ENCODE measurements at places on chromosomes 16 and 17.

- DNase-seq, result no peak
Observed at GRCh38 chr17:40859536-40859935, 7.5 kb downstream of the KRT12 start.

DNA sequence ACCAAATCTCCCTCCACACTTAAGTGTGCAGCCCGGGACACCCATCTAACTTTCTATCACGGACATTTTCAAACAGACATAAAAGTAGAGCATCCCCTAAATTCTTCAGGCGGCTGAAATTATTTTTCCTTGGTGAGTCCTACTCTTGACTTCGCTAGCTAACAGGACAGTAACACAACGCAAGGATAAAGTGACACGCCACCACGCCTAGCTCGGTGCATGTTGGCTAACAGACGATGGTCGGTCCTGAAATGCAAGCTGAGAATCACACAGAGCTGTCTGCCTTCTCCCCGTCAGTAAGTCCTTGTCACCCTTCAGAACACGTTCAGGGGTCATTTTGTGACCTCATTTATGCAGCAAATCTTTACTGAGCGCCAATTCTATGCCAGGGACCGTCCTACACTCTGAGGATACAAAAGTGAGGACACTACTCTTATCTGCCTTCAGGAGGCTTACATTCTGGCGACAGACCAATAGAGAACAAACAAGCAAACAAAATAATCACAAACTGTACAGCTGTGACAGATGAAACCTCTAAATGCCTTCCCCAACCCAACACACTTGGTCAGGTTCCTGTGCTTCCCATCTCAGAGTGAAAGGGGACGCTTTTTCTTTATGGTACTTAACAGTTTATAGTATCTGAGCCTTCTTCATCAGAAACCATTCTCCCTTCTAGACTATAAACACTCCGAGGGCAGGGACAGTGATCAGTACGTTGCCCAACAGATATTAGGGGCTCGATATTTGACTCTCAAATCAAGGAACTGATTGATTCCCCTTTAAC is 1.3 kb downstream of the NTAN1 start:
- DNase-seq, result no peak

GRCh38 chr16:76195056-76195455 is 82.1 kb upstream of the CNTNAP4 start:
- DNase-seq, result no peak

DNA sequence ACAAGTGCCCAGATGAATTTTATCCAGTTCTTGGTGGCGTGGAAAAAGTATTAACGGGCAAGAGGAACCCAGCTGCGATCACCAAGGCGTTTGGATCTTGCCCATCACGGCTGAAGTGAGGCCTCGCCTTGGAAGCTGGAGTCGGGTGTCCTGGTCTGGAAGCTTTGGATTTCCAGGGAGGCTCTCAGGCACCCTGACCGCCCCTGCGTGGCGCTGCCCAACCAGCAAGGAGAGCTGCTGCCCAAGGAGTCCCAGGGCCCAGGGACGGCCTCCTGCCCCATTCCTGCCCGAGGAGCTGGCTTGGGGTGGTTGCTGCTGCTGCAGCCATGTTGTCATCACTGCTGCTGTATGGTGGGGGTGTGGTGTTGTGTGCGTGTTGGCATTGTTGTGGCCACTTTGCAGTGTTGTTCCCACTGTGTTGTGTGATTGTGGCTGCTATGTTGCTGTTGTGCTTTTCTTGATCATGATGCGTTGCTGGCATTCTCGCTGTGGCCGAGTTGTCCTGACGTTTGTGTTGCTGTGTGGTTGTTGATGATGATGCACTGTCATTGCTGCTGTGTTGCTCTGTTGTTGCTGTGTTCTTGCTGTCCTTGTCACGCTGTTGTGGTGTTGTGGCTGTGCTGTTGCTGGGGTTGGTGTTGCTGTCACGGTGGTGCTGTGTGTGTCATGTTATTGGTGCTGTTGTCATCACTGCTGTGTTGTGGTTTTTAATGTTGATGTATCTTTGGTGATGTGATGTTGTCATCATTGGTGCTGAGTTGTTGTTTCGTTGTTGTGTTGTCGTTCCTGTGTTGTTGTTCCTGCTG is 318.8 kb downstream of the C16orf95 start:
- DNase-seq, result no peak

DNA sequence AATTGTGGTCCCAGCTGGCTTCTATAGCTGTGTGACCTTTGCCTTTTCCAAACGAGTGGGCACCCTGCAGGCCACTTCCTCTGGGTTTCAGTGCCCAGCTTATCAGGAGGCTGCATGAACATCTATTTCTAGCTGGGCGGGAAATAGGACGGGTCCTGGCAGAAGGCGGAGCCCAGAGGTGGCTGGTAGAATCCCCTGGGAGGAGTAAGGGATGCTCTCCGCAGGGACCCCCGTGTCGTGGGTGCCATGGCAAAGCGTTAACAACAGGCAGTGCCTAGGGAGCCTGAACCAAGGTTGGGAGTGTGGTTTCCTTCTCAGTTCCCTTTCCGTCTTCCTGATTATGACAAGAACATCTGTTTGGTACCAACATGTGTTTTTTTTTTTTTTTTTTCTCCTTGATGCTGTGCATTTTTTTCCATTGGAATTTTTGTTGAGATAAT is 58.2 kb downstream of the PLCG2 start:
- DNase-seq, result no peak

DNA sequence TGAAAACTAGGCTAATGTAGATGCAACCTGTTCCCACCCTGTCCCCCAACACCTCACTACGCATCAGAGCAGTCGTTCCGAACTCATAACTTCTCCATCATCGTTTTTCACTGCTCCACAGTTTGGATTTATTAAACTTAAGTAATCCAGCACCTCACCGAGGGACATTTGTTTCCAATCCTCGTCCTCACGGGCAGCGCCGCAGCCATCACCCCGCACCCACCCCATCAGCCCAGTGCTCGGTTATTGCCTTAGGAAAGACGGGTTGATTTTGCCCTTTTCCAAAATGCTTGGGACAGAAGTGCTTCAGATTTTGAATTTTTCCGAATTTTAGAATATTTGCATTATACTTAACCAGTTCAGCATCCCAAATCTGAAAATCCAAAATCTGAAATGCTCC is 71.0 kb upstream of the DOC2B start:
- no peak for DNase-seq

DNA sequence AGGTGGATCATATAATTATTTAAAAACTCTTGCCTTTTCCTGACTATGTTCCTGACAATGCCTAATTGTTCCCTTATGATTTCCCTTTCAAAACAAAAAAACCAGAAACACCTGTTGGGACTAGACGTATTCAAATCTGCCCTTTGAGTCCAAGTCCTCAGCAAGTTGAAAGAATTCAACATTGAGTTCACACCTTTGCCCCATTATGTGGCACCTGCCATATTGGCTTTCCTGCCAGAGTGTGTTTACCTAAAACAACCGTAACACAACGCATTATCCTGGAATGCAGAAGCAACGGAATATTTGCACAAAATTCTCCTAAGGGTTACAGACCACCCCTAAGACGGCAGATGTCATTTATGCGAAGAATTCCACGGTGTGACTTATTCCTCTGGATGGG is 105.9 kb downstream of the ZFHX3 start:
- no peak for DNase-seq

DNA sequence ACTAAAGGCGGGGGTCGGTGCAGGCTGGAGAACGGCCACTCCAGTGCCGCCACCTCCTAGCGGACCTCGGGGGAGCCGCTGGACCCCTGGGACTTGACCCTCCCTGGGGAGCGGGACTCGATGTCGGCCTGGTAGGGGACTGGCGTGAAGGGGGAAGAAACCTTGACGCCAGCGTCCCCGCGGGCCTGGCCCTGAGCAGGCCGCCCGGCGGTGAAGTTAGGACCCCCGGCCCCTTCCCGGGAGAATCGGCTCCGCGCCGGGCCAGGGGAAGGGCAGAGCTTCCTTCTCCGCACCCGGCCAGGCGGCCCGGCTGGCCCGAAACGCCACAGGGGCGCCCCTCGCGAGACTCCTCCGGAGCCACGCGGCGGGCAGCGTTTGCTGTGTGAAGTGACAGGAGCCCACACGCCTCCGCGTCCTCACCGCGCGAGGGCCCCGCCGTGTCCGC is 389 bp downstream of the DUS1L start:
- DNase-seq, result no peak

- DNase-seq, result no peak
Observed at GRCh38 chr17:80063830-80064585, 27.6 kb downstream of the CCDC40 start.

DNA sequence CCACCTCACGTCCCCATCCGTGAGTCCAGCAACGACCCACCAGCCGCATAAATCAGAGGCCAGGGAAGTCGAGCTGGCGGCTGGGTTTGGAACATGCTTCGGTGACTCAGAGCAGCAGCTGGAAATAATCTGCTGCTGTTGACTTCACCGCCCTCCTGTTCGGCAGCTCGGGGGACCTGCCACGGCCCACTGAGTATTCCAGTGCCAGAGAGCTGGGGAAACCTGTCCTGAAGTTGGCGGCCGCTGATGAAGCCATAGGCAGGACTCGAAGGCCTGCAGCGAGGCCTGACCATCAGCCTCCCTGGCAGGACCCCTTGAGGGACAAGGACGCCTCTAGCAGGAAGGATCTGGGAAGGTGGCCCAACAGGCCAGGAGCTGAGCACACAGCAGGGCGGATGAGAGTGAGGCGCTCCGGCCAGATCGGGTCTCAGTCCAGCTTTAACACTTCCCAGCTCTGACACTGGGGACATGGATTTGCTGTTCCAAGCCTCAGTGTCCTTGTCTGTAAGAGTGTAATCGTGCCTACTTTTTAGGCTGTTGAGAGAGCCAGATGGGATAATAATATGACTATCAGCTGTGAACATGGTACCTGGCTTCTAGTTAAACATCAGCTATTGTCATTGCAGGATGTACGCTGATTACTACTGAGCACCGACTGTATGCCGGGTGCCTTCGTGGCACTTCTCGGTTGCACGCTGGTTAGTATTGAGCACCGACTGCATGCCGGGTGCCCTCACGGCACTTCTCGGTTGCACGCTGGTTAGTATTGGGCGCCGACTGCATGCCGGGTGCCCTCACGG is 50.4 kb upstream of the CIBAR2 start:
- no peak for DNase-seq

GRCh38 chr17:65130832-65131231 is 6.3 kb upstream of the RGS9 start:
- DNase-seq, result no peak

- no peak for DNase-seq
Observed at GRCh38 chr17:2235792-2236366, 67.7 kb downstream of the SMG6 start.

GRCh38 chr16:30977502-30977901 is 7.5 kb upstream of the HSD3B7 start:
- no peak for DNase-seq

DNA sequence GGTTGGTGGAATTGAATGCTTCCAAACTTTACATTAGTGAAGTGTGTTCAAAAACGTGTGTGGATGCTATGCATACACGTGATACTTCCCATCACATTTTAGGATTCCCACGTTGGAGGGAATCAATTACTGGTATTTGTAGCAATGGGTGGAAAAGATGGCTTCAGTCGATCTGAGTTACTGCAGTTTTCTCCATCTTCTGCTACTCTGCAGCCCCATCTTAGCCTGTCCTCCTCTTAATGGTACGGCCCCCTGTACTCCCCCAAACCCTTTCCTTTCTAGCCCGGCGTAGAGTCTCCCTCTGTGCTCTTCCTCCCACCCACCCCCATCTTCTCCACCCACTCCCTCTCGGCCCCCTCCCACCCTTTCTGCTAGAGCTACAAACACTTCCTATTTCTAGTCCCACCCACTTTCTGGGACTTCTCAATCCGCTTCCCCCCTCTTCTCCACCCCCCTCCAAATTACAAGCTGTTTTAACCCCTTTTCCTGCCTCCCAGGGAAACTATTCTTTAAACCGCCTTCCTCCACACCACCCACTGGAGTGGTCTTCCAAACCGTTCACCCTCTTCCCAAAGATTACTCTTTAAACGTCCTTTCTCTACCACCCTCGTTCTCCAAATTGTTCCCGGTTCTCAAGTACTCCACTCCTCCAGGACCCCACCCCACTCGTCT is 1.1 kb downstream of the CHTF8 start:
- DNase-seq, result no peak

- peak; percentile 60 for DNase-seq
Observed at GRCh38 chr17:79042421-79043190, 18.6 kb downstream of the C1QTNF1 start.

DNA sequence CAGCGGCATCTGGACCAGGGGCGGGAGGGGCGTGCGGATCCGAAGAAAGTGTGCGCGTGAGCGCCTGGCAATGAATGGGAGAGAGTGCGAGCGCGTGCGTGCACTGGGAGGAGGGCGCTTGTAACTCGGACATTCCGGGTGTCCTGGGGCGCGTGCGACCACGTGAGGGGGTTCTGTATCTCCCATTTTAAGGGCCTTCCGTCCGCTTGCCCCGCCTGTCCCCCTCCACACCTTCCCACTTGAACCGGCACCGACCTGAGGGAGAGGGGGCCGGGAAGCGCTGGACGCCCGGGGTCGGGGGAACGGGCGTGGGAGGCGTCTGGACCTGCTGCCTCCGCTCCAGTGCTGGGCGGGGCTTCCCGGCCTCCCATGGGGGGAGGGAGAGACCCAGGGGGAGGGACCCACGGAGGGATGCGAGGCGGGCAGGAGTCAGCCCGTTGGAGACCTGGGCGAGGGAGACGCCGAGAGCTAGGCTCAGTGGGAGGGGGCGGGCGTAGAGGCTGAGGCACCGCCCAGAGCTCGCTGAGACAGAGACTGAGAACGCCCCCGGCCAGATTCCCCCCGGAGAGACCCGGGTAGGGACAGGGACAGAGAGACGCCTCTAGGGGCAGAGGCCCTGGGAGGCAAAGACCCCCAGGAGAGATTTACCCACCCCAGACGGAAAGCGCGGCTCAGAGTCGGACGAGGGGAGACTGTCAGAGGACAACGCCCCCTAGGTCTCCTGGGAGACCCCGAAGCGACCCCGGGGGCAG is at the start of gene KREMEN2:
TSS of gene KREMEN2 (plus strand) at position 553 of the 752 bp plus-strand sequence. CDS start 246 bp downstream, outside the sequence.
- DNase-seq, result no peak

GRCh38 chr17:31579265-31579664 is 187.8 kb downstream of the RAB11FIP4 start:
- DNase-seq, result no peak

DNA sequence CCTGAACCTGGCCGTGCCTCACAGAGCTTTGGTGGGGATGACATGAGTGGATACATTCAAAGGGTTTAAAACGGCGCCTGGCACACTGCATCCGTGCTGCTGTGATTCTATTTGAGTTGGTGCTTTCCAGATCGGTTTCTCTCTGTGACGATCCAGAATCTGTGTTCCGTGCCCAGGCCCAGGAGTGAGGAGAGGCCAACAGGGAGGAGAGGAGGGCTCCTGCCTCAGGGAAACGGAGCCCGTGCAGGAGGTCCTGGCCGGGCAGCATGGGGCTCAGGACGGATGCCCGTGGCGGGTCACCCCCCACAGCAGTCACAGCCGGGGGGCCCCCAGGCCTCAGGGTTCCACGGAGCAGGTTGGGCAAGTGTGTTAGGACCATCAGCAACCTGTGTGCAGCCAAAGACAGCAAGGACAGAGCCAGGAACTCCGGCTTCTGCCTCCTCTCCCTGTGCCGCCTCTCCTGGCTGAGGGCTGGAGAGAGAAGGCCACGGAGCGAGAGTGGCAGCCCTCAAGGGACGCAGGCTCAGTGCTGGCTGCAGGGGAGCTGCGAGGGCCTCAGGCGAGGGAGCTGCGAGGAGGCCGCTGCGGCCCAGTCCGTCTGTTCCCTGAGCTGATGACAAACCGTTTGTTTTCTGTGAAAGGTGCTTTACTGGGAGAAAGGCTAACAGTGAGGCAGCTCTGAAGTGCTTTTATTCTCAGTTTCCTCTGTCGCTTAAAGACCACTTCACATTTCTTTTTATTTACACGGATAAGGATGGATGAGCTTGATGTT is 99.3 kb downstream of the METRNL start:
- no peak for DNase-seq
